ENCODE measurements at places on chromosomes 12 and 14. TPM values are rescaled to one million over a fixed set of nuclear protein-coding genes. Genes with fewer than 3 reads are reported as not detected.

GRCh38 chr12:94597268-94597667, 53.1 kb downstream of the TMCC3 start:
- no peak for DNase-seq

Gene CLEC1B
- 0.27 TPM for total RNA-seq

Gene ATF7
- total RNA-seq, result 13.5 TPM

Gene TAS2R20
- 2.4 TPM for total RNA-seq
